ENCODE measurements at places on chromosomes 13 and 19.

DNA sequence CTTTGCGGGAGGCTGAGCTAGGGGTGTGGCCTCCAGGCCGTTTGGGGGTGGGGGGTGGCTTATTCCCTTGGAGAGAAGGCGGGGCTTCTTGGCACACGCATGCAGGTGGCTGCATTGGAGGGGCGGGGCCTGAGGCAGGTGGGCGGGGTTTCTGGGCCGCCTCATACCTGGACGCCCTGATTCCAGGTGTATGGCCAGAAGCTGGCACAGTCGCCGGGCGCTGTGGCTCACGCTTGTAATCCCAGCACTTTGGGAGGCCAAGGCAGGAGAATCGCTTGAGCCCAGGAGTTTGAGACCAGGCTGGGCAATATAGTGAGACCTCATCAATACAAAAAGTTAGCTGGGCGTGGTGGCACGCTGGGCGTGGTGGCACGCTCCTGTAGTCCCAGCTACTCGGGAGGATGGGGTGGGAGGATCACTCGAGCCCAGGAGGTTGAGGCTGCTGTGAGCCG lies 7.8 kb downstream of the ABCA7 start:
- DNase-seq: no peak

- no peak for DNase-seq
These were observed 782 bp upstream of the JUND start for GRCh38 chr19:18282021-18282787.

DNA sequence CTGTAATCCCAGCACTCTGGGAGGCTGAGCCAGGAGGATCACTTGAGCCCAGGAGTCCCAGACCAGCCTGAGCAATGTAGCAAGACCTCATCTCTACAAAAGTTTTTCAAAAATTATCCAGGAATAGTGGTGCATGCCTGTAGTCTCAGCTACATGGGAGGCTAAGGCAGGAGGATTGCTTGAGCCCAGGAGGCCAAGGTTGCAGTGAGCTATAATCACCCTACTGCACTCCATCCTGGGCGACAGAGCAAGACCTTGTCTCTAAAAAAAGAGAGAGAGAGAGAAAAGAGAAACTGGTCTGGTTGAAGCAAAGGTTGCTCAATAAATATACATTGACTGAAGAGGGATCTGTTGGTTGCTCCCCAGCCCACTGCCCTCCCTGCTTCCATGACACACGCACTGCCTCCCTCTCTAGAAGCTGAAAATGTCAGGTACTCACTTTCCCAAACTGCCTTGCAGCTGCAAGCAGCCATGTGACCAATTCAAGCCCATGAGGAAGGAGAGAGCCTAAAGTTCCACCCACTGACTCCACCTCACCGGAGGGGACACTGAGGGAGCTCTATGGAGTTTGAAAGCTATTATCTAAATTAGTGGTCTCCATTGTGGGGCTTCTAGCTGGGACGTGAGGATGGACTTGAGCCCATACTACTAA lies 14.0 kb downstream of the CEACAM16 start:
- DNase-seq: no peak

DNA sequence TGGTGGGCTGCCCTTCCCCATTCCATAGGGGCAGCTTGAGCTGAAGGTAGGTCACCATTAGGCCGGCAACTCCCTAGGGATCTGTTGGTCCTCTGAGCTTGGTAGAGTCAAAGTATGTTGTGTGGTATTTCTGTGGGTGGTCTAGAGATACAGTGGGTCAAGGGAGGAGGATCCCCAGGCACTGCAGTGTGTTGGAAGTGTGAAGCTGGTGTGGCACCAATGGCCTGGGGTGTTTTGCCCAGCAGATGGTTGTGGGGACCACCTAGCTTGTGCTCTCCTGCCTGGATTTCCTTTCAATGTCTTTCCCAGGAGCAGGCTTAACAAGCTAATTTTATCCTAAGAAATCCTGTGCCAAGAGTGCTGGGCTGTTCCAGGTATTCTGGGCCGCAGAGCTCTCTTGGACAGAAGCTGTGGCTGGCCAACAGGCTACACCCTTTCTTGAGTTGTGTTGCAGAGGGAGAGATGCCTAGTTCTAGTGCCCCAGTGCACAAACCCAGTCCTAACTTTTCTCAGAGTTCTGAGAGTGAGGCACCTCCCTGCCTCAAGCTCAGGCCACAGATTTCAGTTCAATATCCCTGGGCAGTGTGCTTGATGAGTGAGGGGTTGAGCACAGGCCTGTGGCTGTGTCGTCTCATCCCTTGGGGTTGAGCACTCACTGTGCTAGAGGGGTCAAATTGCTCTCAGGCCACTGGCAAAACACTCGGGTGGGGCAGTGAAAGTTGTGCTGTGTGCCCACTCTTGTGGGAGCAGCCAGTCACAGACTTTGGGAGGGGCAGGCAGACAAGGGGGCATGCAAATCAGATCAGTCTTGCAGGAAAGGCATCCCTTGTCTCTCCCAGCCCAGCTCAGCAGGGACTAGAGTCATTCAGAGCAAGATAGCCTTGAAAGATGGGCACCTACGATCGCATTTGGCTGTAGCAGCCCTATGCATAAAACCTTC lies 1806.1 kb upstream of the MIR17HG start:
- no peak for DNase-seq

- DNase-seq: no peak
These were observed 573.8 kb upstream of the MIR17HG start for GRCh38 chr13:90773681-90774080.

DNA sequence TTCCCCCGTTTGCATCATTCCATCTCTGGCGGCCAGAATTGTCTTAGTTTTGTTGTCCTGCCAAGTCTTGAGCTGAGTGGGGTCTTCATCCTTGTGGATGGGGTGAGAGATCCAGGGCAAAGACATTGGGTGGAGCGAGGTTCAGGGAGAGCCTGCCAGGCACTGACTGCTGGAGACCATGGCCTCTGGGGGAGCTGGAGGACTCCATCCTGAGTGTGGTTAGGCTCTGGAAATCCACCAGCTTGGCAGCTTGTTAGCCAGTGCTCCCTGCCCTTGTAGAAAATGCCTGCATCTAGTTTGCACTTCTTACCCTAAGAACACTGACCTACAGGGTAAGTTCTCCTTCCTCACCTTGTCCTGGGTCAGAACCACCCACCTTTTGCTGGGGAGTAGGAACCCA lies 97.2 kb upstream of the ZNF536 start:
- DNase-seq: no peak

DNA sequence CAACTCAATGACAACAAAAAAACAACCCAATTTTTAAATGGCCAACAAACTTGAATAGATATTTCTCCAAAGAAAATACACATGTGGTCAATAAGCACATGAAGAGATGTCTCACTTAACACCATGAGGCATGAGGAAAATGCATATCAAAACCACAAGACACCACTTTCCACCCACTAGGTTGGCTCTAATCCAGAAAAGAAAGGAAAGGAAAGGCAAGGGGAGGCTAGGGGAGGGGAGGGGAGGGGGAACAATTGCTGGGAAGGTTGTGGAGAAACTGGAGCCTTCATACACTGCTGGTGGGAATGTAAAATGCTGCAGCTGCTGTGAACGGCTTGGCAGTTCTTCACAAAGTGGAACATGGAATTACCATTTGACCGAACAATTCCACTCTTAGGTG lies 854.3 kb downstream of the UQCRFS1 start:
- no peak for DNase-seq

GRCh38 chr13:32447894-32448623 lies 20.1 kb upstream of the N4BP2L1 start:
- DNase-seq: no peak

DNA sequence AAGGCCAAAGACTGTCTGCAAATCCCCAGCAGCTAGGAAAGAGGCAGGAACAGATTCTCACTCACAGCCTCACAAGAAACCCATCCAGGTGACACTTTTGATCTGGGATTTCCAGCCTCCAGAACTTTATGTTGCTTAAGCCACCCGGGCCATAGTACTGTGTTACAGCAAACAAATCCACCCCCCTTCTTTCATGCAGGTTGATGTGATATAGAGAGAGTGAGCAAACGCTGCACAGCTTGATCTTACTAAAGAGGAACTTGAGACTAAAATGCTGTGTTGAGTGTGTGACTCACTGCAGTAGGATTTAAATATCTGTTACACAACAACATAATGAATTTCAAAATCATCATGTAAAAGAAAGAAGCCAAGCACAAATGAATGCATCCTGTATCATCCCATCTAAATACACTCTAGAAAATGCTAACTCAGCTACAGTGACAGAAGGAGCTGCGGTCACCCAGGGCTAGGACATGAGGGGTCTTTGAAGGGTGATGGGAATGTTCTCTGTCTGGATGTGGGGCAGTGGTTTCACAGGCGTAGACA lies 32.2 kb downstream of the RCBTB2 start:
- peak; percentile 40 for DNase-seq

DNA sequence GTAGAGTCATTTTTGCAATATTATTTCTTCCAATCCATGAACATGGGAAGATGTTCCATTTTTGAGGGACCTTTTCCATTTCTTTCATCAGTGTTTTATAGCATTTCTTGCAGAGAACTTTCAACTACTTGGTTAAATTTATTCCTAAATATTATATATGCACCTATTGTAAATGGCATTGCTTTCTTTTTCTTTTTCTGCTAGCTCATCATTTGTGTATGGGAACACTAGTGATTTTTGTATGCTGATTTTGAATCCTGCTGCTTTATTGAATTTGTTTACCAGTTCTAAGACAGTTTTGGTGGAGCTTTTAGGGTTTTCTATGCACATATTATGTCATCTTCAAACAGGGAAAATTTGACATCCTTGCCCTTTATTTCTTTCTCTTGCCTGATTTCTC lies 7.2 kb upstream of the CYP4F2 start:
- DNase-seq: no peak

GRCh38 chr13:73934215-73934641 lies 200.0 kb downstream of the KLF12 start:
- DNase-seq: no peak

DNA sequence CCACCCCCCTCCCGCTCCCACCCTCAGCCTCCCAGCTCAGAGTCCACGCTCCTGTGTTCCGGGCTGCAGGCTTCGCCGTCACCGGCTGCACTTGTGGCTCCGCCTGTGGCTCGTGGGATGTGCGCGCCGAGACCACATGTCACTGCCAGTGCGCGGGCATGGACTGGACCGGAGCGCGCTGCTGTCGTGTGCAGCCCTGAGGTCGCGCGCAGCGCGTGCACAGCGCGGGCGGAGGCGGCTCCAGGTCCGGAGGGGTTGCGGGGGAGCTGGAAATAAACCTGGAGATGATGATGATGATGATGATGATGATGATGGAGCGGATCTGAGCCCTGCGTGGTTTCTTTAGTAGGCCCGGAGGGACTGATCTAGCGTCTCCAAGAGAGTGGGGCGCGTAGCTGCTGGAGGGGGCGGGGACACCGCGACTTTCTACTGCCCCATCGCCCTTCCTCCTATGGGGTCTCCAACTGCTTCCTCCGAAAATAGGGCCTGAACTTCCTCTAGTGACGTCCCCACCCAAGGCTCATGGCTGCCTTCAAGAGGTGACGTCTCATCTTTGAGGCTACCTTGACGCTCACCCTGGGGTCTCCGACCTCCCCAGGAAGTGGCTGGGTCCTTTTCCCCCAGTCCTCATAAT lies 1.4 kb downstream of the RETN start:
- peak; percentile 75 for DNase-seq

GRCh38 chr13:80070024-80070703 lies 270.8 kb downstream of the SPRY2 start:
- DNase-seq: no peak

DNA sequence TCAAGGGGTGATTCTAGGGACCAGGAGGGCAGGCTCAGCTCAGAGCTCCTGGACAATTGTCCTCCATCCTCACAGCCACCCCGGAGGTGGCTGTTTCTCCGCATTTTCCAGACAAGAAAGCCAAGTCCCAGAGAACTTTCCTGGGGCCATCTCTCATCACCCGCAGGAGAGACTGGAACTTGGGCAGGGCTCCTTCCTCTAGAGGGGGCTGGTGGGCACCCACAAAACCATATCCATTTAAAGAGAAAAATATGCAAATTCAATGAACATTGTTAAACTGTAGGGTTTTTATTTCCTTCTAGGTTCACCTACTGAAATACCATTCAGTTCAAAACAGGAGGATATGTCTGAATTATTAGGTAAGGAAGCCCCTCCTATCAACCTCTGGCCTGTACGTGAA lies 16.6 kb downstream of the SPACA7 start:
- no peak for DNase-seq

DNA sequence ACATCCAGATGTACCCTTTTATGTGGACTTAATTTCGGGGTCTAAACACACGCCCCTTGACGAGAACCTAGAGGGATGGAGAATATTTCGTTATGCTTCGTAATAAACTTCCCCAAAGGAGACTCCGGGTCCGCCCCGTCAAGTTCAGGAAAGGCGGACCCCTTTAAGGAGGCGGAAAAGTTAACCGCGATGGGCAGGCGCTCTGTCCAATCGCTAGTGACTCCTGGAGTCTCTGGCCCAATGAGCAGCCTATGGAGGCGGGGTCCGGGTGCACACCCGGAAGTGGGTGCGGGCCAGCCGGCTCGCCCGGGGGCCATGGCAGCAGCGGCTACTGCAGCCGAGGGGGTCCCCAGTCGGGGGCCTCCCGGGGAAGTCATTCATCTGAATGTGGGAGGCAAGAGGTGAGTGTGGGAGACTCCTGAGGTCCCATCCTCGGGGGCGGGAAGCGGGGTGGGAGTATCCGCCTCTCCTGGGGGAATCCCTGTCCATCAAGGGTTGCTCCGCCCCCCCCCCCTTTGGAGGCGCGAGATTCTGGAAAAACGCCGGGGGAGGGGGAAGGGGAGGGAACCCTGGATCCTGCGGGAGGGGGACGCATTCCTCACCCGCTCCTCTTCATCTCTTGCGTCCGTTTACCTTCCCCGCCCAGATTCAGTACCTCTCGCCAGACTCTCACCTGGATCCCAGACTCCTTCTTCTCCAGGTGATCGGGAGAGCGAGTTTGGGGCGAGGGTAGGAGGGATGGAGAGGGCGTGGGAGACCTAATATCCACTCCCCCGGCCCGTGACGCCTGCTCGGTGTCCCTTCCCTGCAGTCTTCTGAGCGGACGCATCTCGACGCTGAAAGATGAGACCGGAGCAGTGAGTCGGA lies at the start of gene SHKBP1:
TSS of gene SHKBP1 (plus strand) at position 289 of the 867 bp plus-strand sequence. CDS start at position 316, 27 bp downstream.
- peak; percentile 98 for DNase-seq

DNA sequence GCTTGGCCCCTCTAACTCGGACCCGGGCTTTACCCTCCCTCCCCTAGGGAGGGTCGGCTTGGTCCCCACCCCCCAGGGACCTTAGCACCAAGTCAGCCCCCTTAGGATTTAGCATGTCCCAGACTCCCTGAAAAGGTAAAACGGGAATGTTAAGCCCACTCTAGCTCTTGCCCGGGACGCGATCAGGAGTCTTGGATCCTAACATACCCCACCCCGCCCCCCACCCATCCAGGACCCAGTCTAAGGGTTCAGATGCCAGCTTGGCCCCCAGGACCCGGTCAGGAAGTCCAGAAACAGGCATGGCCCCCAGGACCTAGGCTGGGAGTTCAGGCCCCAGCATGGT lies 437 bp downstream of the EPOR start:
- DNase-seq: no peak

Data from stomach (tissue), 19 donors.